ENCODE measurements at places on chromosomes 2 and 18.

DNA sequence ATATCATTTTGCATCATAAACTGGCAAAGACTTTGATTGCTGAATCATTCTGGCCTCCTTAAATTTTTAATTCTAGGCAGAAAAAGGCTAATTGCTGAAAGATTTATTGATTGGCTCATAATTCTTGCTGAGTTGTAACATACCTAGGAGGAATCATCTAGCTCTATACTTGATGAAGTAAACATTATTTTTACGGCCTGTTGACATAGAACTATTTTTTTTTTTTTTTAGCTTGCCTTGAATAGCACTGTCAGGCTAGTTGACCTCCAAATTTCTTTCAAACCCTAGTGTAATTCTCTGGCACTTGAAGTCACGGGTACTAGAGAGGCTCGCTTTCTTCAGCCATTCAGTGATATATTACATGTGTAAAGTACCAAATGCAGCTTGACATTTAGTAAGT is 2.8 kb downstream of the SERPINB12 start:
- no peak for DNase-seq

DNA sequence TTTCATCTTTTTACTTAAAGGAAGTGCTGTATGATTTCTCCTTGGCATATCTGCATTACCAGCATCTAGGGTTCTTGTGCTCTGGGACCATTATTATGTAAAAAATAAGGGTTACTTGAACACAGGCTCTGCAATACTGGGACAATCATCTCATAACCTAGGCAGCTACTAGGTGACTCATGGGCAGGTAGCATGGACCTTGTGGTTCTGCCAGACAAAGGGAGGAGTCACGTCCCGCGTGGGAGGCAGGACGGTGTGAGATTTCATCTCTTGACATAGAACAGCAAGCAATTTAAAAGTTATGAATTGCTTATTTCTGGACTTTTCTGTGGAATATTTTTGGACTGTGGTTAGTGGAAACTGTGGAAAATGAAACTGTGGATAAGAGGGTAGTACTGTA is 34.1 kb downstream of the ASAP2 start:
- DNase-seq: no peak

DNA sequence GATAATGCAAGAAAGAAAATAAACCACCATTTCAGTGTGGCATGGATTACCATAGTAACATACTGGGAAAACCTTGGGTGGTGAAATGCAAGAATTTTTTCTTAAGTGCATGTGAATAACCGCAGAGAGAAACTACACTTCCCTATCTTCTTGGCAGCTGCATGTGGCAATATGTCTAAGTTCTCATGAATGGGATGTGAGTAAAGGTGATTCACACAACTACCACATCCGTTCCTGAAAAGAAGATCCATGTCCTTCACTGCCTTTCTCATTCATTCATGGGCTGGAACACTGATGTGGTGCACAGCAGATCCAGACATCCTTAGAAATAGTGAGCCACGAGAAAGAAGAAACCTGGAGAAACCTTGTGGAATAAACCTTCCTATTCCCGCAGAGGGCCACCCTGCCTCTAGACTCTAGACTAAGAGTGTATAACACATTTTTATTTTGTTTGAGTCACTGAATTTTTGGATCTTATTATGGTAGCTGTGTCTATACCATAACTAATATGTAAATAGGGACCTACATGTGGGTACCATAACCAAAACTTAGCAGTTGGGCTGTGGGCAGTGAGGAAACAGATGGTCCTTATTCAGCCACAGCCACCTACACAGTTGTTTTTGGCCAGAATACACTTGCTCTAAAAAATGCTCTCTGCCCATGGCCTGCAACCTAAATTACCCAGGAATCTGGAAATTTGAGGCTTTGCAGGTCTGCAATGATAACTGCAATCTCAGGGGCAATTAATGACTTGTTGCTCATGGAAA is 573.3 kb downstream of the LRP1B start:
- DNase-seq: peak; percentile 0

- DNase-seq: no peak
Observed at GRCh38 chr18:80191264-80191663, 56.0 kb downstream of the PARD6G start.

GRCh38 chr2:175054340-175054739 is 49.2 kb upstream of the CHN1 start:
- no peak for DNase-seq

GRCh38 chr2:141911485-141912066 is 219.2 kb downstream of the LRP1B start:
- peak; percentile 16 for DNase-seq

- no peak for DNase-seq
Observed at GRCh38 chr18:22165049-22165602, 4.3 kb upstream of the GATA6 start.

GRCh38 chr2:230975927-230976326 is 20.0 kb upstream of the SPATA3 start:
- no peak for DNase-seq

DNA sequence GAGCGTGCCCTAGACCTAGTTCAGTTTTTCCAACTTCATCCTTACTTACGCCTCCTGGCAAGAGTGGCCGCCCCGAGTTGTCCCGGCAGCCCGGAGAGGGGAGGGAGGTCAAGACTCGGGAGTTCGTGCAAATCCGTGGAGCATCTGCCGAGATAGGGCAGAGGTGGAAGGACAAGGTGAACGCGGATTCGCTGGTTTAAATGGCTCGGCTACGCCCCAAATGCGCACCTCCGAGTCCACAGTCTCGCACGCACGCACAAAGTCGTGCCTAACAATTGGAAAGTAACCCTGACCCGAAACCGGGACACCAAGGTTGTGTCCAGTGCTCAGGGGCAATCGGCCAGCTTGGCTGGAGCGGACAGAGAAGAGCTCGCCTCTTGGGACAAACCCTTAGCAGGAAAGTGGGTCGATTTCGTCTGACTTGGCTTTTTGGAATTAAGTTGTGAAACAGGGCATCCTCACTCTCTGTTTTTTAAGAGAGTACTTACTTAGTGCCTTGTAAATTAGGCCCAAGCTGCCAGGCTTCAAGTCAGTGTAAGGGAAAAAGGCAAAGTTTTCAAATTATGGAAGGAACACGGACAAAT is 726 bp upstream of the SS18 start:
- DNase-seq: peak; percentile 76

DNA sequence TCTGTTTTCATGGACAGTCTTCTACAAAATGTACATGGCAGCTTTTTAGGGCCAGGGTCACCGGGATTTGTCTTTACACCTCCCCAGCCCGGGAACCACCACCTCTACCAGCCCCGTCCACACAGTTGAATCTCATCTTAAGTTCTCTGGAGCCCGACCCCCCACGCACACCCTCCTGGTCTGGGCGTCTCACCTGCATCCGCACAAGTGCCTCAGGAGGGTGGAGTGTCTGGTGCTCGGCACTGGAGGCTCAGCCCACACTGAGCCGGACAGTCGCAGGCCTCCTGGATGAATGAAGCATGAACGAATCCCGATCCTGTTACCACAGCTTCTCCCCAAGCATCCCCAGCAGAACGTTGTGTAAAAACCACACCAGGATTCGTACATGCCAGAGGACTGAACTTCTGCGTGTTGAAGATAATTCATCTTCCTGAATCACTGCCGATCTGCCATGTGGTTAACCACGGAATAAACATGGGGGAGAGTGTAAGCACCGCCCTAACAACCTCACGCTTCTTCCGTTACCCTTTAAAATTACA is 162.0 kb downstream of the RTP5 start:
- peak; percentile 56 for DNase-seq

DNA sequence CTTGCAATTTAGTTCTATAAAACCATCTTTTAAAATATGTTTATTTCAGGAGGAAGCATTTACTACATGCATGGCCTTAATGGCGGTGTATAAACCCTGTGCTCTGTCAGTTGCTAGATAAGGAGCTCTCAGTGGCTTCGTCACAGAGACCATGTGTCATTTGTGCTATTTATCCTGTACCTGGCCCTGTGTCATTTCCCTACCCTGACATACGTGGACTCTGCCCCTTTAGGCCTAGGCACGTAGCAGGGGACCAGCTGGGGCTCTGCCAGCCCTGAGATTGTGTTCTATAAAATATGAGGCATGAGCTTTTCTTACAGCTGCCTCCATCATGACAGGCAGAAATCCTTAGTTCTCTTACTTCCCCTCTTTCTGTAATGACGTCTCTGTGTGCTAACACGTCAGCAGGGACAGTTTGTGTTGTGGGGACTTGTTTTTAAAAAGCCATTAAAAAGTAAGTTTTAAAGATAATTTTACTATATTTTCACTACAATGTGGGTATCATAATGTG is 88.0 kb downstream of the ITGB1BP1 start:
- no peak for DNase-seq

DNA sequence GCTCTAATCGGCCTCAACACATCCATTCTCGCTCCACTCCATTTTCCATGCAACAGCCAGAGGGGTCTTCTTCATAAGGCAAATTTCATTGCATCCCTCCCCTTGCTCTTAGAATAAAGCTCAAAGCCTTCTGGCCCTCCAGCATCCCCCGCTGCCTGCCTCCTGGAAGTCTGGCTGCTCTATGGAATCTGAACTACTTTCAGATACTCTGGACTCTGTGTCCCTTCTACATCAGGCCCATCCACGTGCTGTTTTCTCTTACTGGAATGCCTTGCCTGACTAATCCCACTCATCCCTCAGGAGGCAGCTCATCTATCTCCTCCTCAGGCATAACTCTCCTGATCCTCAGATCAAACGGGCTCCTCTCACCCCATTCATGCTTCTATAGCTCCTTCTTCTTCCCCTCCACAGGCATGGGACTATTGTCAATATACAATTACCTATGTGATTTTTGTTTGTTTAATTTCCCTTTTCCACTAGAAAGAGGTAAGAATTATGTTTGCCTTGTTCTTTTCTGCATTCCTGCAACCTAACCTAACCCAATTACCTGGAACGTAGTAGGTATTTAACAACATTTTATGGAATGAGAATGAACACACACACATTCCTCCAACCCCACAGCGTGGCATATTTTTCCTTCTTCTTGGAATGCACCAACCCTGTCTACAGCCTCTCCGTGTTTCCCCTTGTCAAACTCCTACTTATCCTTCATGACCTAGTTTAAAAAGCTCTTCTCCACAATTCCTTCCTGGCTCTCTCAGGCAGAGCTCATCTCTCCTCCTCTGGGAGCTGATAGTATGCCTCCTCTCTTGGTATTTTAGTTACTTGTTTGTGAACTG is 49.5 kb downstream of the LBH start:
- no peak for DNase-seq

- no peak for DNase-seq
Observed at GRCh38 chr18:61394983-61395382, 61.8 kb downstream of the CDH20 start.

GRCh38 chr2:202237787-202238233 is 587 bp downstream of the SUMO1 start:
- peak; percentile 29 for DNase-seq

GRCh38 chr2:70331012-70331411 is 29.1 kb upstream of the FAM136A start:
- no peak for DNase-seq

DNA sequence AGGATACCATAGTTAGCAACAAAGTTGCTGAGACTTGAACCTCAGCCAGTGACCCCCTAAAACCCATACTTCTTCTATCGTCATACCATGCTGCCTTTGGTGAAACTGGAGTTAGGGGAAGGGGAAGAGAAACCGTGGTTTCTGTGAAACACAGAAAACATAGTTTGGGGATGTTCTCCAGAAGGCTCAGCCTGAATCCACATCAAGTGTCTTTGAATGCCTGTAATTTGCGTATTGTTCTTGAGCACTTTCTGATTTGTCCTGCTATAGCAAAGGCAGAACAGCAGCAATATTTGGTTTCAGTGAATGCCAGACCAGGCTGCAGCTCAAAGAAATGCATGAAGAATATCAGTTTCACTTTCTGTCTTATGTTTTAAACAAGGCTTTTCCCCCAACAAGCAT is 258.7 kb downstream of the TTC32 start:
- no peak for DNase-seq

- DNase-seq: no peak
Observed at GRCh38 chr2:148108385-148108784, 87.5 kb downstream of the MBD5 start.

- no peak for DNase-seq
Observed at GRCh38 chr2:55883357-55883756, 40.2 kb downstream of the EFEMP1 start.

- DNase-seq: no peak
Observed at GRCh38 chr2:239609162-239609561, 208.3 kb upstream of the HDAC4 start.

GRCh38 chr2:206876216-206876860 is 63.0 kb upstream of the CPO start:
- no peak for DNase-seq

DNA sequence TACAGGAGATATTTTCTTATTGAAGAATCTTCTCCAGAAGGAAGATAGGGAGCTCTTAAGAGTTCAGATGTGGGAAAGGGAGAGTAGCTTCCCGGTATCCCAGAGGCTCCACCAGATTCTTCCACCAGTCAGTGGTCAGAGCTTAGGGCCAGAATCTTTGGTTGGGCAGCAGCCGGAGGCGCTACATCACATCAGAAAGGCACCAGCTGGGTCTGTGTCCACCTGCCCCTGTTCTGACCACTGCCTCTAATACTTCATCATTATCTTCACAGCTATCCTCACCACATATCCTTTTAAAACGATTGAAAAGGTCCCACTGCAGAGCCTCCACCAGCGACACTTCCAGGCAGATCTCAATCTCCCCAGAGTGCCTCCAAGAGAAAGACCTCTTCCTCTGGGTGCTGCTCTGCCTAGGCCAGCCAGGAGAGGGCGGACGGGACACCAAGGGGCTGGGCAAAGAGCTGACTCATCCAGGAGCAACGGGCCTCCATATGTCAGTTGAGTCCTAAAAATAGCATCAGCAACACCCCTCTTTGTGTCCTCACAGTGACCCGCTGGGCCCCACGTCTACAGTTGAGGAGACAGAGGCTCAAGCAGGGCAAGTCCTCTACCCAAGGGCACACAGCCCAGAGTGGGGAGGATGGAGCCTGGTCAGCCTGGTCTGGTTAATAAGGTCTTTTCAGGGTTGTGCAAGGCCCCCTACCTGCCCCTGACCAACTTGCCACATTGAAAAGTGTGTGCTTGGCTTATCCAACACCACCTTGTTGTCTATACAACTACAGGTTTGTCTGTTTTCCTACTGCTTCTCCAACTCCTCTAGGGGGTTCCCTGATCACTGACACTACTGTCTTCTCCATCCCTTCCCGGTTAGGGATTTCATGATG is 81.2 kb downstream of the ADD2 start:
- peak; percentile 57 for DNase-seq

- peak; percentile 1 for DNase-seq
Observed at GRCh38 chr18:54515149-54515548, 75.9 kb upstream of the DYNAP start.

GRCh38 chr2:240111253-240111652 is 24.9 kb downstream of the COPS9 start:
- DNase-seq: no peak

- DNase-seq: no peak
Observed at GRCh38 chr2:195009202-195009601, 647.8 kb upstream of the SLC39A10 start.
